ENCODE measurements at places on chromosomes 13 and 19.

DNA sequence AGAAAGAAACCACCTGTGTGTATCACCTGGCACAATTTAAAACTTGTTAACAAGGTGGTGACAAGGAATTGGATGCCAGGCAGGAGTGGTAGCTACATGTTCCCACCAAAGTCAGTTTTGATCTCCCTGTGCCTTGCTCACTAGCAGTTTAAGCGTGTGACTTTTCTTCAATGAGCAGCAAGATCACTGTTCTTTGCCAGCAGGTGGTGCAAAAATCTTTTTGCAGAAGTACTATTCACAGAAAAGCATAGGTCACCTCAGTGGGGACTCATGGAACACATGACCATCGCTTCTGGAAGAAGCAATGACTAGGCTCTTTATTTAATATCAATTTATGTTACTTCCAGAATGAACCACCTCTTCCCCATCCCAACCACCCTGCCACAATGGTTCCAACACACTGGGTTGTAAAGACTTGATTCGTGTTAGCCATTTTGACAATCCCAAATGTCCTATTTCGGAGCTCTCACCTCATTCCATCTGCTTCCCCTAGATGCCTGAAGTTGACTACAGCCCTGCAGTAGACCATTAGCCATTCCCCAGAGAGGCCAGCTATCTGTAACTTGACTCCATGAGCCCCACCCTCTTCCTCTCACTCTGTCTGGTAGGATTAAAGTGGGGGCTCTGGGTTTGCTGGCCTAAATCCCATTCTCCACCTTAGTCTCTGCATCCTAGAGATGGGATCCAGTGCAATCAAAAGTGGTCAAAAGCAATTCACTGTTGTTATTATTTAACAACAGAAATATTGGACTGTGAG, 59.1 kb upstream of the TNFRSF19 start:
- no peak for DNase-seq

DNA sequence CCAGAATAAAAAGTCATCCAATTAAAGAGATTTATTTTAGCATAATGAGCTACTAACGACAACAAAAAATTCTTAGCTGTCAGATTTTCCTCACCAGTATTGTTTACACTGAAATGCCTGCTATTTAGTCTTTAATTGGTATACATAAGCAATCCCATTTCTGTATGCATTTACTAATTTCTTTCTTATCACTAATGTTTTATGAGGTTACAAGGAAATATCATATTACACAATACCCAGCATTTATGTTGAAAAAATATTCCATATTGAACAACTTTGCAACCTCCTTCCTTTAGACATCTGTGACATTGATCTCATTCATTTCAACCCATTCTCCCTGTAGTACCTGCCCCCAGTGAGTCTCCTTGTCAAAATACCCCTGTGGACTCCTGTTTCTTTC, 135.4 kb downstream of the SLITRK6 start:
- DNase-seq = no peak

GRCh38 chr13:21100994-21101757, 39.8 kb upstream of the LATS2 start:
- DNase-seq = no peak

DNA sequence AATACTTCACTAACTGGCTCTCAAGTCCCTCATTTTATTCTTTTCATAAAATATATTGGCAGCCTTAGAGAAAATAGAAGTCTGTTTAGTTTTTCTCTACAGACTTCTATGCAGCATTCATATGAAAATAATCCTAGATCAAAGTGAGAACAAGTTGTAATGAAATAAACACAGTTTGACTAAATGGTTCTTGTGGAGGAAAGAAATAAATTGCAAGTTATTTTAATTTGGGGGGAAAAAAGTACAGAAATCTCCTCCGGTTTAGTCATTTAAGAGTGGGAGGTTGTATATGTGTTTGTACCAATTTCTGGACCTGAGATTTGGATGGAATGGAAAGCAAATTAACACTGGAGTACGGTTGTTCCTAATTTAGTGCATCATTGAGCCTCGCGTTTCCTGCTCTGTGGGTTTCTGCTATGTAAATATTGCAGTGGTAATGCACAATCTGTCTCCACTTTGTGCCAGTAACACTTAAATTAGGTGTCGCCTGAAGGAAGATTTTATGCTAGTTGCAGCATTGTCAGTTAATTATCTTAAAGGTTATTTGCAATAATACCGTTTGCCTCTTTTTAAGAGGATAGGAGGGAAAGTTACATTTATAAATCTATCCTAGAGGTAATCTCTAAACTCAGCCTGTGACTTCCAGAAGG, 100.2 kb downstream of the ZIC5 start:
- no peak for DNase-seq

DNA sequence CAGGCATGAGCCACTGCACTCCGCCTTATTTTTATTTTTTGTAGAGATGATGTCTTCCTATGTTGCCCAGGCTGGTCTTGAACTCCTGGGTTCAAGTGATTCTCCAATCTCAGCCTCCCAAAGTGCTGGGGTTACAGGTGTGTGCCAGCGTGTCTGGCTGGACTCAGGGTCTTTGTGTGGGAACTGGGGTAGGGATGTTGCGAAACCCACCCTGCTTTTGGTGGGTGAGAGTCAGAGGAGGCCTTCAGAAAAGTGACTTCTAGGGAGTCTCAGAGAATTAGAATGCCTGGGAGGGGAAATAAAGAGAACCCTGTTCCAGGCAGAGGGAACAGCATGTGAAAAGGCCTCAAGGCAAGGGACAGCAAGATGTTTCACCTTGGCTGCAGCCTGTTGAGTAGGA, 13.2 kb downstream of the TLE5 start:
- DNase-seq = no peak

GRCh38 chr19:49923055-49924003, 5.7 kb upstream of the ATF5 start:
- DNase-seq = no peak

DNA sequence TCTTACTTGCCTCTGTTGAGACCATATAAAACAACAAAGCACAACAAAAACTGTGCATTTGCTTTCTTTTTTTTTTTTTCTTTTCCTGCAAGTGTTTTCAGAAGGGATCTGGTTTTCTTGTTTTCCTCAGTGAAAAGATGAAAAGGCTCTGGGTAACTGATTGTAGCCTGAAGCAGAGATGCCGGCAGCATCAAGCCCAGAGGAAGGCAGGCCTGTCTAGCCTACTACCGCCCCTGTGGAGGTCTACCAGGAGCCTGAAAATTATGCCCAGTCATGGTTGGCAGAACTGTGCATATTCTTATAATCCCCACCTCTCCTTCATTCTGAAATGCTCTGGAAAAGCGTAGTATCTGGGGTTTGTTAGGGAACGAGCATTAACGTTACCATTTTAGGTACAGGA, 32.6 kb upstream of the MEDAG start:
- DNase-seq = peak; percentile 4

- no peak for DNase-seq
Measured at GRCh38 chr13:114050536-114051450, 76.9 kb upstream of the C13orf46 start.

DNA sequence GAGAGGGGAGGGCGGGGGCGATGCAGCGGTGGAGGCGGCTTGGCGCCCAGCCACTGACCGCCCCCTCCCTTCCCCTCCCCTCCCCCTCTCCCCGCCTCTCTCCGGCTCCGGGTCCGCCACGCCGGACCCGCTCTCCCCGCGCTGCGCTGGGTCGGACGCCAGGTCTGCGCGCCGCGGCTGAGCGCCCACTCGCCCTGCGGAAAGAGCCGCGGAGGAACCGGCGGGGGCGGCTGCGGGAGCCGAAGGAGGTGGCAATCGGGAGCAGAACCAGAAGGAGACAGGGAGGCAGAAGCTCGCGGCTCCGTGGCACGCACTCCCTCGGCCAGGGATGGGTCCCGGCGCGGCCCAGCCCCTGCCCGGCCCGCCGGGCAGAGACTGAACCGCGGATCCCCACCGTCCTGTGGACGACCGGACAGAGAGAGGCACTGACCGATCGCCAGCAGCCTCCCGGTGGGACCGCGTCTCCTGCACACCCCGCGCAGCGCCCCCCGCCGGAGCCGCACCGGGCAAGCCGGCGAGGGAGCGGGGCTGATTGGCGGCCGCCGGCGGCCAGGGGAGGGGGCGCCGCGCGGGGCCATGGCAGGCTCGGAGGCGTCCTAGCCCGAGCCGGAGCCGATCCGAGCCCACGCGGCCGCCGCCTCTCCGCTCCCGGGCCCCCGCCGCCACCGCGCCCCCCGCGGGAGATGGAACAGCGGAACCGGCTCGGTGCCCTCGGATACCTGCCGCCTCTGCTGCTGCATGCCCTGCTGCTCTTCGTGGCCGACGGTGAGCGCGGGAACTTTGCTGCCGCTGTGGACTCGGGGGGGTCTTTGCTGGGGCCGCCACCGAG, at the start of gene VSTM2B:
VSTM2B (plus strand) TSS at position 94 of the 829 bp plus-strand sequence; CDS start at position 684, 590 bp downstream.
- no peak for DNase-seq

- DNase-seq = no peak
Measured at GRCh38 chr13:81133066-81133465, 792.1 kb upstream of the SPRY2 start.

GRCh38 chr13:32823597-32823996, 192.6 kb upstream of the KL start:
- no peak for DNase-seq

- peak; percentile 50 for DNase-seq
Measured at GRCh38 chr13:26601669-26602068, 44.2 kb downstream of the WASF3 start.

GRCh38 chr13:50340551-50341287, 325.5 kb downstream of the KCNRG start:
- DNase-seq = no peak

DNA sequence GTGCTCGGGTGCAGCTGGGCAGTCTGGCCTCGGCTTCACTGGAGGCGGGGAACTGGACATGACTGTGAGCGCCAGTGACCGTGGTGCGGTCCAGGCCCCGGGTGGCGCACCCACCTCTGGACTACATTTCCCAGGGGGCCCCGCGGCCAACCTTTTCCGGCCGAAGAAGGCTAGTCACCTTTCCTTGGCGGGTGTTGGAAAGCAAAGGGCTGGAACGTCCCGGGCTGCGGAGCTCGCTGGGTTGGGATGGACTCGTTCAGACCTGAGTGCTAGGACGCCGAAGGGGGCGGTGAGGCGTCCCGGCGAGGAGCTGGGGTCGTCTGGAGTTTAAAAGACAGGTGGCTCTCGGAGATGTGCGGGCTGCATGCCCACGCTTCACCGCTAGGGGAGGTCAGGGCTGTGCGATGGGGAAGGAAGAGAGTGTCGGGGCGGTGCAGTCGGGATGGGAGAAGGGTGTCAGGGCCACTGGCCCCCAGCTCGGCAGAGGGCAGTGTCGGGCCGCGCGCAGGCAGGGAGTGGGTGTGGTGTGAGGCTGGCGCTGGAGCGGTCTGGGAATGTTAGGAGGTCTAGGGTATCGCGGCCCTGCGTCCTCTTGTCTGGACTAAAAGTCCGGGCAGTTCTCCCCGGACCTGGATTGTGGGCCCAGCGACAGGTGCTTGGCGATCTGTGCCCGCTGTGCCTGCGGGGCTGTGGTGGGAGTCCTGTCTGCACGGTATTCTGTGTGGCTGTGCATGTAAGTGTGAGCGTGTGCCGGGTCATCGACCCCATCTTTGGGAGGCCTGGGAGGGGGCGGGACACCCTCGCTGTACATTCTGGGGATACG, 57.1 kb downstream of the ZNF568 start:
- peak; percentile 84 for DNase-seq

DNA sequence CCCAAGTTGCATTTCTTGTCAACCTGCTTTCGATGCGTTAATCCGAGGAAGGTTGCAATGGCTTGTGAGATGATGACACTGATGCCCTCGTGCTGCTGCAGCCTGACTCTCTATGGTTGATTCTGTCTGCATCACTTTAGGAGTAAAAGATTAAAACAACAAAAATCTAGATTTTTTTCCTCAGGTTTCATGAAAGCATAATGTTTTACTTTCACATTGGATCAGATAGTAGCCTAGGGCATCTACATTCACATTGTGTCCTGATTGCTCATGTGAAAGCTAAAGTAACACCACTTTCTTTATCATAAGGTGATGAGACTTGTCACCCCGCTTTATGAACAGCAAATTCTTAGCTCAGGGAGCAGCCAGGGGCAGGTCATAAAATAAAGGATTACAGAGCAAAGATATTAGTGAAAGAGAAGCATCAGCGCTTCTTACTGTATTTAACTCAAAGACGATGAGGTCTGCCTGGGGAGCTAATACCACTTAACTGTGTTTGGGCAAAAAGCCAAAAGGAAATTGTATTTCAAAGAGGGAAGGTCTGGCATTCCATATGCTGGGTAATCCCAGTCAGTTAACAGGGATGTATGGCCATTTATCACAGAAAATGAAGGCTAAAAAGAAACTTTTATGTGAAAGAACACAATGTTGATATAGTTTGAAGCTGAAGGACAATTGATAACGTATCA, 270.5 kb downstream of the GPC6 start:
- DNase-seq = no peak

GRCh38 chr19:47778954-47779351, 450 bp downstream of the SELENOW start:
- DNase-seq = no peak

- no peak for DNase-seq
Measured at GRCh38 chr19:30498707-30499106, 126.5 kb downstream of the ZNF536 start.

- no peak for DNase-seq
Measured at GRCh38 chr13:67650471-67650870, 420.3 kb upstream of the PCDH9 start.

- no peak for DNase-seq
Measured at GRCh38 chr19:30229525-30230174, 142.5 kb upstream of the ZNF536 start.

GRCh38 chr13:30418717-30419459, 3.4 kb upstream of the UBE2L5 start:
- DNase-seq = no peak

GRCh38 chr13:21010621-21011020, 50.8 kb downstream of the LATS2 start:
- DNase-seq = no peak

DNA sequence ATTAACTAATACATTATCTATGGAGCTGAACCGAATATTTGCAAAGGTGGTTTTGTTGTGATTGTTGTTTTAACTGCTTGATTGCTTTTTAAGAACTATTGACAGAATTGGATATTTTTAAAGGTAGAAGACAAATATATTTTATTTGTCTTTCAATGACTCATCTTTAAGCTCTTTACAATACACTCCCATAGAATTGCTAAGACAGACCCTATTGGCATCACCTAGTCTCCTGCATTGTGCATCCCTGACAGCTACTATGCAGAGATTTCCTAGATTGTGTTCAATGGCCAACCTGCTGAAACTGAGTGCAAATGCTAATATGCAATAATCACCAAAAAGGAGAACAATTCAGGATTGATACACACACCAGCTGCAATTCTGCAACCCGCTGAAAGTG, 19.7 kb upstream of the SCEL start:
- DNase-seq = no peak

GRCh38 chr13:81458170-81458569, 1117.2 kb upstream of the SPRY2 start:
- no peak for DNase-seq
